ENCODE measurements at places on chromosomes 5 and 9.

- no peak for DNase-seq
Measured at GRCh38 chr5:6392561-6392960, 14.2 kb upstream of the MED10 start.

GRCh38 chr5:127203818-127204217 lies 86.8 kb upstream of the MEGF10 start:
- no peak for DNase-seq

- peak; percentile 25 for DNase-seq
Measured at GRCh38 chr9:22683700-22684075, 237.1 kb downstream of the DMRTA1 start.

- no peak for DNase-seq
Measured at GRCh38 chr5:141957367-141957996, 520 bp downstream of the PCDH12 start.

DNA sequence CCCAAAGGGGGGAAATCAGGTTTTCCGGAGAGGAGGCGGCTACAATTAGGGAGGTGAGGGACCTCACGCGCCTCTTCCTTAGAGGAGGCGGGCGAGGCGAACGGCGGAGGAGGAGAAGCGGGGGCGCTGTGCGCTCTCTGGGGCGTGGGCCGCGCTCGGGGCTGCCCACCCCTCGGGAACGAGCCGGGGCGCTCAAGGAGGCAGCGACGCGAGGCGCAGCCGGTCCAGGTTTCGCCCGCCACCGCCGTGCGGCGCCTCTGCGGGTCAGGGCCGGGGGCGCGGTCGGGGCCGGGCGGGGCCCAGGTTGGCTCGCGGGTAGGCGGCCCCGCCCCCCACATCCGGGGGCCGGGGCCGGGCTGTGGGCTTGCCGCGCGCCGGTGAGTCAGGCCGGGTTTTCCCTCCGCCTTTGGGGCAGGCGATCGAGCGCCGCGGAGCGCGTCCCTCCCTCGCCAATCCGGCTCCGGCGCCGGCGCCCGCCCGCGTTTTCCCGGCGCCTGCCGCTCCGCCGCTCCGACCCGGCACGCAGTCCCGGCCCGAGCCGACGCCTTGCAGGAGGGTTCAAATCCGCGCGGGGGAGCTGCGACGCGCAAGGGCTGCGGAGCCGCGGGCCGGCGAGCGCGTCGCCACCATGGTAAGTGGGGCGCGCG lies at the start of gene N4BP3:
Gene N4BP3 (plus strand): TSS at position 392 of the 647 bp plus-strand sequence. CDS start 6,052 bp downstream, outside the sequence.
- no peak for DNase-seq

DNA sequence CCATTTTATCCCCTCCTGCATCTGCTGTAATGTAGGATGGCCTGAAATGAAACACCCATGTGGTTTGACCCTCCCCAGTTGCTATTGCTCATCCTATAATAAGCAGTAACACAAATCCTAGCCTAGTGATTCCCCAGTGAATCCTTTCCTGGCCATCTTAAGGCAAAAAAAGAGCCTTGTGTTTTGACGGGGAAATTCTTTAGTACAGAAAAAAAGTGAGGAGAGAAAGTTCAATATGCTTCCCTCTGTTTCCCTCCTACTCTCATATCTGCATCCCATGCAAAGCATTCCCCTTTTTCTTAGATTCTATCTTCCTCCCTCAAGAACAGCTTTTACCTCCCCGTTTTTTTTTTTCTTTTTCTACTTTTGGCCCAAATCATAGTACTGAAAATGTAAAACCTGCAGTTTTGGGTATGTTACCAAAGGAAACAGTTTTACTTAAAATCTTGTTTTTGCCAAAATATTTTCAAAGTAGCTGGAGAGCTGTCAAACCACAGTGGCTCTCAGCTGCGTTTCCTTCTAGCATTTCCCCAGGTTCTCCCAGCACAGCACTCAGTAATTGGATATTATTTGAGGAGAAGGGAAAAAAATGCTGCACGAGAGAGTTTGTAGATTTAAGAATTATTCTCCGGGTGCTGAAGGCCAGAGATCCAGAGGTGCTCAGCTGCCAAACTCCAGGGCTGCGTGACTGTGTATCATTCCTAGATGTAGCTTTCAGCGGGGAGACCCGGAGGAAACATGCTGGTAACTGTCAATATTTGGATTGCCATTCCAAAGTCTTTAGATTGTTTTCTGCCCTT lies 321.4 kb downstream of the NPR3 start:
- DNase-seq: peak; percentile 65

DNA sequence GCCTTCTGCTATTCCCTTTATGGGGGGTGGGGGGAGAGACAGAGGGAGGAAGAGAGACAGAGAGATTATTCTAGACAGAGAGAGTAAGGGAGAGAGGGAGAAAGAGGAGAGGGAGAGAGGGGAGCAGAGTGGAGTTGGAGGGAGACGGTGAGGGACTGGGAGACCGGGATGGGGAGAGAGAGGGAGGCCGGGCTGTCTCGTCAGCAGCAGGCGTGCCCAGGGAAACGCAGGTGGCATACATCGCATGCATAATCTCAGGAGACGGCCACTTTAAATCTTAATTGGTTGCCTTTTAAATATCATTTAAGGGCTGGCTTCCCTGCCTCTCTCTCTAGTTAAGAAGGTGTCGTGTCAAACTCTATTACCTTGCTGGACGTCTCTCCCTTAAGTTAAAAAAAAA lies 8.4 kb downstream of the IRX4 start:
- no peak for DNase-seq

GRCh38 chr9:136625101-136626065 lies 37.3 kb upstream of the EGFL7 start:
- no peak for DNase-seq

GRCh38 chr5:141121985-141122384 lies 367 bp downstream of the PCDHB4 start:
- DNase-seq: no peak

DNA sequence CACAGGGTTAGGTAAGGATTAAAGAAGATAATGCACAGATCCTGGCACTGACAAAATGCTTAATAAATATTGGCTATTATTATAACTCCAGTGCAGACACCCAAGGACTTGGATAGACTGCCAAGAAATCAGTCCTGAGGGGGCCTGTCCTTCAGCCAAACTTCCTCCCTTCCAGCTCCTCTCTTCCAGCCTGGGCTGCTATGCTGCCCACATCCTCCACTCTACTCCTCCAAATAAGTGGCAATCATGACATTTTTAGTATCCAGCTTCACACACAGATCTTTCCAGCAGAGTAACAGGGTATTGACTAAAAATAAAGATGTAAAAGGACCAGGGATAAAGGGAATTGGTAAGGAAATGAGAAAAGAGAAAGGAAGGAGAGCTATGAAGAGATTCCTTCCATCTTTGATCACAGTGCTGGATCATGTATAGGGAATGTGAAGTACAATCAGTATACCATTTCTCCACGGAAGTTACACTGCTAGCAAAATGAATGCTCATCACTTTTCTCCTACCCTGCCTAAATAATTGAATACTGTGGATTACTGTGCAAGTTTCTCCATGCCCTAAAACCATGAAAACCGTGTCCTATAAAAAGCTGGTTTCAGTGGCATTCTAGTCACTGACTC lies 136.0 kb upstream of the OSMR start:
- DNase-seq: no peak

GRCh38 chr5:140075371-140075770 lies 32.3 kb upstream of the NRG2 start:
- no peak for DNase-seq

GRCh38 chr9:124180557-124180956 lies 77.2 kb upstream of the NEK6 start:
- peak; percentile 10 for DNase-seq

DNA sequence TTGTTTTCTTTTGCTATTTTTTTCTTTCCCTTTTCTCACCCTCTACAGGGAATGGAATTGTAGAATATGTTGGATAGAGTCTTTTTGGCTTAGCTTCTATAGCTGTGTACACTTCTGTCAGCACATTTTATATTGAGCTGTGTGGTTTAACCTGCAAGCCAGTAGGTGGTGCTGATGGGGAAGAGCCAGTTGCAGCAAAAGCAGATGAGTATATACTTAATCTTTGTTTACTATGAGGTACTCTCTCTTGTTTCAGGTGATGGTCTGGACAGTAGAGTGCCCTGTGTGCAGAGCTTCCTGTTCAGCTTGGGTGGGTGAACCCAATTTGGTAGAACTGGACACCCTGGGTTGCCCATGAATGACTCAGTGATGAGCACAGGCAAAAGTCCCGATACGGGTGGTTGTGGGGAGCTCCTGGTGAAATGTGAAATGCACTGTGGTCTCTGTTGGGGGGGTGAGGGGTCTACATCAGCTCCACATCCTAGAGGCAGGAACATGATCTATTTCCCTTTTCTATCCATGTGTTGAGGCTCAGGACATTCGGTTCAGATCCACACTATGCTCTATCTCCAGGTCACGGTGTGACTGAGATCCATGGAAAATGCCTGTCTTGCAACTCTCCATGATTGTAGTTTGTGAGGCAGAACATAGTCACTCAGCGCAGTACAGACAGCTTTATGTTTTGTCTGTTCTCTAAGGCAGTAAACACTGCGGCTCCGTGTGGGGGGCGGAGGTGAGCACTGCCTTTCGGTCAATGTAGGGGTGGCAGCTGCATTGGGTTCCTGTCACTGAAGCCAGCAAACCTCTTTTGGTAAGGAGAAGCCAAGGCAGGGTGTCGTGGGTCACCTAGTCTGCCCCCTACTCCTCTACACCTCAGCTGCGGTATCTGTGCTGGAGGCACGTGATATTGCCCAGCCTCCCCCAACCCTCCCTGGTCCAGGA lies 353.2 kb downstream of the PRR16 start:
- no peak for DNase-seq

- DNase-seq: no peak
Measured at GRCh38 chr9:137759117-137759516, 118.5 kb upstream of the CACNA1B start.

DNA sequence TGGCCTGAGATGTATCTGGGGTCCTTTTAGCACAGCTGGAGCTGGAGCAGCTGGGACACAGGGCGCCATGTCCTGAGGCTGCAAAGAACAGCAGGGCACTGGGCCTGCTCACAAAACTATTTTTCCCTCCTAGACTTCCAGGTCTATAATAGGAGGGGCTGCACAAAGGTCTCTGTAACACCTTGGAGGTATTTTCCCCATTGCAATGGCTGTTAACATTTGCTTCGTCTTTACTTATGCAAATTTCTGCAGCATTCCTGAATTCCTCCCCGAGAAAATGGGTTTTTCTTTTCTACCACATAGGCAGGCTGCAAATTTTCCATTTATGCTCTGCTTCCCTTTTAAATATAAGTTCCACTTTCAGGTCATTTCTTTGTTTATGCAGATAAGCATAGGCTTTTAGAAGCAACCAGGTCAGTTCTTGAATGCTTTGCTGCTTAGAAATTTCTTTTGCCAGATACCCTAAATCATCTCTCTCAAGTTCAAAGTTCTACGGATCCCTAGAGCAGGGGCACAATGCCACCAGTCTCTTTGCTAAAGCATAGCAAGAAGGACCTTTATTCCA lies 130.8 kb downstream of the PCSK1 start:
- DNase-seq: no peak

DNA sequence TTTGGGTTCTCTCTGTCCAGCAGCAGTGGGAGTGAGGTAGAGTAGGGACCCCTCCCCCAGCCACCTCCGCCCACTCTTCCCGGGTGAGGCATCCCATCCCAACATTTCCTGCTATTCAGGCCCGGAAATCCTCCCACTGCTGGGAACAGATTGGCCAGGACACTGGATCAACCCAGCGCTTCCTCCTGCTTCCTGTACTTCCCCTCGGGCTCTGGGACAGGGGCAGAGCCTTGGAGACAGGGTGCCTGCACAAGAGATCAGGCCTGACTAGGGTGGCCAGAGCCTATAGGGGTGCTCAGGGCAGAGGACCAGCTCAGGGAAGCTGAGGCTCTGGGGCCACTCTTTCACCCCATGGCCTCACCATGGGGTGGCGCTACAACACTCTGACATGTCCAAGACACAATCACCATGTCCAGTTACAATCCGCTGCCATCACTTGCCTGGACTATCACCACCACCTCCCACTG lies 14.5 kb downstream of the SH2D3C start:
- DNase-seq: no peak

GRCh38 chr5:120615967-120616645 lies 152.0 kb downstream of the PRR16 start:
- peak; percentile 39 for DNase-seq

GRCh38 chr5:40386289-40386688 lies 293.4 kb upstream of the PTGER4 start:
- DNase-seq: no peak

GRCh38 chr5:64184832-64185231 lies 19.2 kb downstream of the RNF180 start:
- no peak for DNase-seq

GRCh38 chr9:93642961-93643360 lies 66.6 kb downstream of the PHF2 start:
- DNase-seq: peak; percentile 32

GRCh38 chr9:37920471-37921167 lies 16.7 kb upstream of the SLC25A51 start:
- no peak for DNase-seq

DNA sequence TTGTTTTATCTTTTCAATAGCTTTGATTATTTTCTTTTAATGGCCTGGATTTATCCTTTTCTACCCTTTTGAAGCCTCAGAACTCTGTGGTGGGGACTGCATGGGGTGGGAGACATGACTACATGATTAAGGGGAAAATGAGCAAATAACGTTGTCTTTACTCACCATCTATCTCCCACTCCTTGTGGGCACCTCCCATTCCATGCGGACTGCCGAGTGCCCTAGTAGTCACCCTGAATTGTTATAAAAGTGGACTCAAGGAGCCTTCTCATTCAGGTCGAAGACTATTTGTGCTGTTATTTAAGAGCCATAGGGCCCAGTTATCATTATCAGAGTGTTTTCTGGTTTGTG lies 281.8 kb downstream of the MLLT3 start:
- no peak for DNase-seq

GRCh38 chr5:141003791-141004611 lies 37.7 kb downstream of the PCDHAC2 start:
- no peak for DNase-seq

DNA sequence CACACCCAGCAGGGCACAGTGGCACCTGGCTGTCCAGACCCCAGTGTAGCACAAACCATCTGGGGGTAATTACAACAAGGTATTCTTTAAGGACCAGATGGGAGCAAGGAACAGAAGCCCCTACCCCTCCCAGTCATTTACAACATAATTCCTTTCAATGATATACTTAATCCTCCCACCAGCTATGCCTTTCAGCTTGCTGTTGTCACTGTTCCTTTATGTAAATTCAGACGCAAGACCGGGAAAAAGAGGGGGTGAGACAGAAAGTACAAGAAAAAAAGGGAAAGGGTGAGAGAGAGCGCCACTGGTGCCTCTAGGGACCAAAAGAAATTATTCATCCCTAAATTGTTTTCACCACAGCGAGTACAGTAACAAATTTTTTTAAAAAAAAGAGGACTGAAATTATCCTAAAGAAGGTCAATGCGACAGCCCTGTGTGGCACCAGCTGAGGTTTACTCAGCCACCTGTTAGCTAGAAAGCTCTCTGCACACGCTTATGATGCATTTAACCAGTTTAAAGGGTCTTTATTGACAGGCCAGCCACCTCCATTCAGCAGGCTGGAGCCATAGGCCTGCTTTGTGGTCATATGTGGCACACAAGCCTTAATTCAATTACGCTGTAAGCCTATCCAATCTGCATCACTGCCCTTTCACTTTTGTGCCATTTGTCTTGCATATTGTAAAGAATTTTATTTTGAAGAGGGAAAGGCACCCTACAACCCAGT lies 210.2 kb upstream of the ISL1 start:
- DNase-seq: no peak
